ENCODE measurements at places on chromosomes 11 and 22. TPM values are rescaled to one million over a fixed set of nuclear protein-coding genes. Genes with fewer than 3 reads are reported as not detected.
A peak's percentile ranks its signal among the peaks of the same experiment; 100 is the strongest.

The PDE3B gene
- total RNA-seq, result 0.03 TPM

DNA sequence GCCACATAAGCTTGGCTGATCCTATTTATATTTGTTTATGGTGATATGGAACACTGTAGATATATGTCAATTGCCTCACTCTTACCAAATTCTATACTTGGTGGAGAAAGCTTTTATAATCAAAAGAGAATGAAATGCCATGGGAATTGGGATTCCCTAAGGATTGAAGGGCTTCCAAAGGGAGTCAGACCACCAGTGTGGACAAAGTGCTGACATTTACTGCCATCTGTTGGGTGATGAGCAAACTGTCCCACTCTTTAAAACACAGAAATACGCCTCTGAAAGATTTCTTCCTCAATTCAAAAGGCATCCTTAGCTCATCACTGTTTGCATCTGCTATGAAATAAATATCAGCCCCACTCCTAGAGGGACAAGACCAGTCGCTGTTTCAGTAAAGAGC, 7.1 kb downstream of the SLC1A2 start:
- peak; percentile 25 for DNase-seq

DNA sequence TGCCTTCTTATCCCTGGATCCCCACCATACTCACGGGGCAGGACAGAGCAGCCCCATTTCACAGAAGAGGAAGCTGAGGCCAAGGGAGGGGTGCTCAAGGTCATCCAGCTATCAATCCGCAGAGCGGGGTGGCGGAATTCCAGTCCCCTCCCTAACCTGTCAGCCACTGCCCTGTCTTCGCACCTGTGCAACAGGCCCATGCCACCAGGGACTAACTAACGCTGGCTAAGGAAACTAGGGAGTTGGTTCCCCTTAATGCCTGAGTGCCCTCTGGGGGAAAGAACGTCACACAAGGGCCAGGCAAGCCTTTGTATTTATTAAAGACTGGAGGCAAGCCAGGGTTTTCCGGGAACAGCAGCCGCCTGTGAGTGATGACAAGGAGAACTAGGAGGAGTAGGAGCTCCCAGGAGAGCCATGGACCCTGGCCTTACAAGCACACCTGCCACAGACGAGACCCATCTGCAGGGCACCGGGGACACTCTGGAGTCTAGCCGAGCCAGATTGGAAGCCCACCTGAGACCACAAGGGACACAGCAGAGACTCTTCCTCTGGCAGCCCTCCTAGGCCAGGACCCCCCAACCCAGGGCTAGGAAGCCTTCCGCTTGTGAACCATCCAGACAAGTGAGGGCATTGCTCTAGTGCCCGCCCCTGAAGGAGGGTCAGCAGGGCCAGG, 64.4 kb downstream of the MYH9 start:
- DNase-seq, result peak; percentile 83

DNA sequence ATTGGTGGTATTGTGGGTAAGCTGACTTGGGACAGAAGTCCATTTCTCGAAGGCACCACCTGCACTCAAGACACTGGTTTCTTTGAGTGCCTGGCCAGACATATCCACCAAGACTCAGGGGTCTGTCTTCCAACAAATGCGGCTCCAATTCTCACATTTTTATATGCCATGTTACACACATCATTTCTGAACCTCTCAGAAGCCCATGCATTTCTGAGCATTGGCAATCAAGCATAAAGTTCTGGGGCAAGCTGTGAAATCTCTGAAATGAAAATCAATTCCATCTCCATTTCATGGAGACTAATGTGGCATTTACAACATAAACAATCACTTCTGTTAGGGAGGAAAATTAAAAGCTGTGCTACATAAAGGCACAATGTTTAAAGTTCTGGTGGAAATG, 243.7 kb downstream of the KIRREL3 start:
- no peak for DNase-seq

GRCh38 chr11:105000797-105001196, 22.2 kb downstream of the CASP5 start:
- DNase-seq, result no peak

GRCh38 chr11:1669546-1670218, 27.3 kb upstream of the KRTAP5-6 start:
- DNase-seq, result no peak
